ENCODE measurements at places on chromosomes 3 and 15.

DNA sequence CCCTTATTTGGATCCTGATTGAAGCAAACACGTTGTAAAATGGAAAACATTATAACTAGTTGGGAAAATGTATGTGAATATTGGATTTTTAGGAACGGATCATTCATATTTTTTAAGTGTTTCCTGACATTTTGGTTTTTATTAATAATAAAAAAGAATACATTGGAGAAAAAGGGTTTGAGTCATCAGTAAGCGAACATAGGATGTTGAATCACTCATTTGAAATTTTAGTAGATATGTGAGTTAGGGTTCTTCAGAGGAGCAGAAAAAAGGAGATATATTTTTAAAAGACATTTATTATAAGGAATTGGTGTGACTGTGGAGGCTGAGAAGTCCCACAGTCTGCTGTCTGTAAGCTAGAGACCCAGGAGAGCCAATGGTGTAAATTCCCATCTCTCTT, 258.5 kb downstream of the PTPRG start:
- DNase-seq = no peak

- no peak for DNase-seq
Measured at GRCh38 chr3:30862004-30862403, 32.5 kb downstream of the GADL1 start.

DNA sequence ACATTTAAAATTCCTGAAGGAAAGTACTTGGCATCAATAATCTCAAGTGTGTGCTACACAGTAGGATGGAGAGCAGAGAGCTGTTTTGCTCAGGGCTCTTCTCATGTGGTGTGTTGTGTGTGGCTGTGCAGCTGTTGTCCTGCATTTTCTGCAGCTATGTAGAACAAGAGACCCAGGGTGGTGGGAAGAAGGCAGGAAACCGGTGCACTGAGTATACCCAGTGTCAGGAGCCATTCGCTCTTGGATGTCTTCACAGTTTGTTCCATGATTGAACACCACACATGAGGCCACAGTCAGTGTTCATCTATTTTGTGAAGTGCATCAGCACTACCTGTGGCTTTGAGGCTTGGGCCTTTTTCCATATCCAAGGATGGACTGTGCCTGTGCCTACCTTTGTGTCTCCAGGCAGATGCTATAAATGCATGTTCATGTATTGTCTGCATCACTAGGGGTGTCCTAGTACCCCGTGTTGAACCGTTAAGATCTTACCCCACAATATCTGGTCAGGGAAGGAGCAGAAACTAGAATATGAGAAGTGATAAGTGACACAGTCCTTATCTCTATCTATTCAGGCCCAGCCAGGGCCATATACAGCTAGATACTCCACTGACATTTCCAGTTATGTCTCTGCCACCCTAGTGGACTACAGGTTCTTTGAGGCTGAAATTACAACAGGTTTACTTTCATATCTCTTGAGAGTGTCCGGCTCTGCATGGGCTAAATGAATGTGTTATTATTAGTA, 194.3 kb downstream of the NR2F2 start:
- no peak for DNase-seq

GRCh38 chr3:85912980-85913379, 954.2 kb downstream of the CADM2 start:
- DNase-seq = no peak

- DNase-seq = no peak
Measured at GRCh38 chr3:67289626-67290025, 291.5 kb downstream of the KBTBD8 start.

DNA sequence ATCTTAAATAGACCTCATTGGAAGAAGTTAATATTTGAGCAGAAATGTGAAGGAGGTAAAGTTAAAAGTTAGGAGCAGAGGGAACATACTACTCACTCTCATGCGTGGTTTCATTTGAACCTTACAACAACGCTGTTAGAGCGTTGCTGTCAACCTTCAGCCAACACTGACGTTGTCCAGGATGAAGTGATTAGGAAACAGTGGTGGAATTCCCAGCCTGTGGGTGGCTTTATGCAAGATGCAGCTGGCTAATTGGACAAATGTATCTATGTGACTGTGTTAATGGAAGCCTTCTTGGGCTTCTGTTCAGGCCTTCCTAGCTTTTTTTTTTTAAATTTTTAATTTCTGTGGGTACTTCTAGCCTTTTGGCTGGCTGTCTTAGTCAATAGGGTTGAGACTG, 40.5 kb downstream of the PTPRG start:
- no peak for DNase-seq

- DNase-seq = peak; percentile 68
Measured at GRCh38 chr3:49007771-49008528, 759 bp downstream of the WDR6 start.

DNA sequence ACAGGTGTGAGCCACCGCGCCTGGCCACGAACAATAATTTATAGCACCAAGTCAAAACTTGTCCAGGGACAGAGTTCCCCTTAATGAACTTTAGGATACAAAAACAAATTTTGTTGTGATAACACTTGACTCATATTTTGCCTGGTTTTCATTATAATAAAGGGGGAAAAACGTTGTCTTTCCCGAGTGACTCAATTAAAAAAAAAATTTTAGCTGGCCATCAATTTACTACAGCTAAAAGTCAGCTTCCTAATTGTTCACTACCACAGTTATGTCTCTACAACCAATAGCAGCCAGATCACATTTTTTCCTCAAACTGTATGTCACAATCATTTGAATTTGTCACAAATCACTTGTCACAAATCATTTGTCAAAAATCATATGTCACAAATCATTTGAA, 116.0 kb downstream of the P3H2 start:
- no peak for DNase-seq

- DNase-seq = no peak
Measured at GRCh38 chr3:31406896-31407295, 125.8 kb upstream of the STT3B start.

- no peak for DNase-seq
Measured at GRCh38 chr3:134976948-134977347, 181.9 kb downstream of the EPHB1 start.

DNA sequence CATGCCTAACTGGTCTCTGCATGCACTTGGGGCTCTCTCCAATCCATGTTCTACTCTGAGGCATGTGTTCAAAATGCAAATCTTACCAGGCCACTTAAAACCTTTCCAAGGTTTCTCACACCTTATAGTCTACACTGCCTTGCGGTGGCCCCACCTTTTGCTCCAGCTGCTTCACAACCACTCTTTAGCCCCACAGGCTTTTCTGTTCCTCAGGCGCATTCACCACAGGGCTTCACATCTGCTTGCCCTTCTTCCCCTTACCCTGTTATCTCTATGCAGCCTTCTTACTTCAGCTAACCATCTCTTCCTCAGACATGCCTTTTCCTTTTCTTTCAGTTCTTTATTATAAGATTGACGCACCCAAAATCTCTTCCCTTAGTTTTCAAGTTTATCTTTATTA, 37.8 kb downstream of the MINDY4B start:
- no peak for DNase-seq

DNA sequence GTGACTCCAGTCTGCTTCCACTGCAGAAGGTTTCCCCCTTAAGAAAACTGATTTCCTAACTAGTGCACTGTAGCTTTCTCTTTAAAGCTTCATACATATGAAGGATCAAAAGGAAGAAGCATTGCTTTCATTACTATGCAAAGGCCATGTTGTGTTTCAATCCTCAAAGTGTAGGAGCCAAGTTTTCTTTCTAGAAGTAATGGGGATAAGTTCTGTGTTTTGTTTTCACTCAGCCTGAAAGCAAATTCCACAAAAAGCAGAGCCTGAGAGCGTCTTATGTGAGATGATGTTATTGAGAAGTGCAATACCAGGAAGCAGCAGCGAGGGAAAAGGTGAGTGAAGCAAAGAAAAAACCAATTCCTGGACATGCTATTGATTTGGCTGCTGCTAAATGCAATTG, 99.7 kb downstream of the GMNC start:
- DNase-seq = no peak
